ENCODE measurements at places on chromosomes 3 and 15. TPM values are rescaled to one million over a fixed set of nuclear protein-coding genes. Genes with fewer than 3 reads are reported as not detected.
A peak's percentile ranks its signal among the peaks of the same experiment; 100 is the strongest.

The PPP1R14D gene
- total RNA-seq, result not detected

The SH2D7 gene
- not detected for total RNA-seq

The PSMD6 gene
- 104 TPM for total RNA-seq

The ATP13A5 gene
- total RNA-seq, result not detected

The CHST2 gene
- 4.7 TPM for total RNA-seq

The OPA1 gene
- 92.6 TPM for total RNA-seq

The CD200 gene
- total RNA-seq, result 34.2 TPM

The GRAMD2A gene
- total RNA-seq, result not detected

The POPDC2 gene
- total RNA-seq, result 2.3 TPM

The WNT5A gene
- total RNA-seq, result not detected

The ANKRD34C gene
- total RNA-seq, result not detected

- H3K27ac ChIP-seq, result peak overlapping the region; percentile 5
- no peaks in the 10 kb centered on the region for H3K27me3 ChIP-seq
- H3K4me3 ChIP-seq, result no peak overlapping the region
- DNase-seq, result no peak
Observed at GRCh38 chr3:36895496-36896409, 49.1 kb downstream of the TRANK1 start.

- H3K4me3 ChIP-seq, result no peak overlapping the region
- no peaks in the 10 kb centered on the region for H3K4me1 ChIP-seq
- no peaks in the 10 kb centered on the region for H3K36me3 ChIP-seq
- no peak overlapping the region for H3K27ac ChIP-seq
- no peaks in the 10 kb centered on the region for H3K27me3 ChIP-seq
Observed at GRCh38 chr3:34683851-34684250, 885.4 kb downstream of the PDCD6IP start.

GRCh38 chr15:62241135-62241770 is 76.2 kb upstream of the C2CD4B start:
- no peaks in the 10 kb centered on the region for H3K36me3 ChIP-seq
- DNase-seq, result peak; percentile 15
- peaks cover 2% of the 10 kb centered on the region for H3K27me3 ChIP-seq
- H3K4me1 ChIP-seq, result no peaks in the 10 kb centered on the region
- no peak overlapping the region for H3K4me3 ChIP-seq

DNA sequence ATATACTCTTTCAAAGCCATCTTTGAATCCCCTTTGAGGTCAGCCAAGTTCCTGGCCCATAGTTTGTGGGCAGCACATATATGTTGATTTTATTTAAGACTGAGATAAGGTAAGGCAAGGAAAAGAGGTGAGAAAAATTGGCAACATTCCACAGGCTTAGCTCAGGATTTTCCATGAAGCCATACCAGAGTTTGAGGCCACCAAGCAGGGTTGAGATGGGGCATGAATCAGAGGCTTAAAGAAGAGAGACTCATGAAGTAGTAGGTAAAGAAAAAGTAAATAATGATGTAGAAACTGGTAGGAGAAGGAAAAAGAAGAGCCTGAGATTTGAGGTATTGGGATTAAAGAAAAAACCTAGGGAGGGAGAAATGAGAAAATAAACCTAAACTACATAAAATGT is 89.2 kb downstream of the MYO5A start:
- no peaks in the 10 kb centered on the region for H3K27me3 ChIP-seq
- DNase-seq, result no peak
- peaks cover 37% of the 10 kb centered on the region for H3K4me1 ChIP-seq

DNA sequence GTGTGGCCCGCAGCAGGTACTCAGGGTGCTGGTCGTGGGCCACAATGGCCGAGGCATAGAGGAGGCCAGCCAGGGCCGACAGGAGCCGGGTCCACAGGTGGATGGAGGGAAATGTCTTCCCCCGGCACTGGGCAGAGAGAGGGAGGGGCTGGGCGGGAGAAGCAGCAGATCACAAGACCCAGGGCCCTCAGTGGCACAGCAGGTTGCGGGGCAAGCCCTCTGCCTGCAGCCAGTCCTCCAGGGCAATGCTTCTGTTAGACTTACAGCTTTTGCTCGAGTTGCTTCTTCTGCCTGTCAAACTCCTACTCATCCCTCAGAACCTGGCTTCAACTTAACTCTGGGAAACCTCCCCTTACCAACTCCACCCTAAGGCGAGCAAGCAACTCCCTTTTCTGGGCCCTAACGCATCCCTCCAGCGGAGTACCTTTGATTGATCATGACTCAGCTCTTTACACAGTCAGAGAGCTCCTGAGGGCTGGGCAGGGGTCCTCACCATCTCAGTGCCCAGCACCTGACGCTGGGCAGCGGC is 16.0 kb downstream of the TMEM44 start:
- no peak overlapping the region for H3K27ac ChIP-seq
- H3K36me3 ChIP-seq, result peaks cover 2% of the 10 kb centered on the region
- H3K4me3 ChIP-seq, result no peak overlapping the region
- H3K27me3 ChIP-seq, result no peaks in the 10 kb centered on the region

DNA sequence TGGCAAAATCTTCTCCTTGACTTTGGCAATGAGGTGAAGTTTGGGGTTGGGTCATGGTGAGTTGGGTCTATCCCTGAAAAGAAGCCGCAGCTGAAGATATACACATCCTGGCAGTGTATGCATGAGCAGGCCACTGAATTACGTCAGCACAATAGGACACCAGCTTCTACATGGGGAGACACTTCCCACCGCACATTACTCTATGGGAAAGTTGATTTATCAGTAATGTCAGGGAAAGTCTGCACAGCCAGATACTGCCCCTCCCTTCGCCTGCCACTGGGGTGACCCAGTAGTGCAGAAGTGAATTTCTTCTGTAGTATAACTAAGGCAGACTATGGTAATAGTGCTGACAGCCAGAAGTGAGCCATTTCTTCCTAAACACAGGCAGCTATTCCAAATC is 245.0 kb downstream of the NTRK3 start:
- no peaks in the 10 kb centered on the region for H3K4me1 ChIP-seq
- H3K27ac ChIP-seq, result no peak overlapping the region
- H3K36me3 ChIP-seq, result no peaks in the 10 kb centered on the region
- H3K4me3 ChIP-seq, result no peak overlapping the region
- no peak for DNase-seq

DNA sequence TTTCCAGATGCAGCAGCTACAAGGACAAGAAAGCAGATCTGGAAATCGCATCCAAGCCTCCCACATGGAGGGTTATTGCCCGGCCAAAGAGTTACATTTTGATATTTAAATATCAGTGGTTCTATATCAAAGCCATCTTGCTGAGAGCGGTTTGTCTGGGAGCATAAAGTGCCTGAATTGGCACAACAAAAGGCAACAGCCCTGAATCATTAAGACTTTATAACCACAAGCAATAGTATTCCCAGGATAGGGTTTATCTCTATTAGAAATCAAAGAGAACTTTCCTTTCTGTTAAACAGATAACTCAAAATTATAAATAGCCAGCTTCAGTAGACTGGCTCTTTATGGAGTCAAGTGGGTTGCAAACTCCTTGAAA is 564.7 kb downstream of the ROBO1 start:
- DNase-seq, result no peak
- no peaks in the 10 kb centered on the region for H3K27me3 ChIP-seq

DNA sequence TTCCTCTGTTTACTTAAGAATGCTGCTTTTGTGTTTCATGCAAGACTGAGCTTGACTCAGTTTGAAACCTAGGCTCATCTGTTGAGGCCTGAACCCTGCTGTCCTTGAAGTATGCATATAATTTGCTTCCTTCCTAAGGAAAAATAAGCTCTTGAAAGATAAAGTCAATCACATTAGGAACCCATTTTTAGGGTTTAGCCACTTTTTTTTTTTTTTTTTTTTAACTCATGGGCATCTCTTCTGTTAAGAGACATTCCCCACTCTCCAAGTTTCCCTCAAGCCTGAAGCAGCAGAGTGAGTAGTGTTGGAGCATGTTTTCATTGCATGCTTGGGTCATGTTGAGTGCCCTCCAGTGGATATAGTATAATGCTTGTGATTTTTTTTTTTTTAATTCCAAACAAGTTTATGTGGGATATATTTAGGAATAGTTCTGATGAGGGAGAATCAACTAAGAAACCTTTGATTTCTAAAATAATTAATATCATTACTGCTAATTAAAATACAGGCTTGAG is 3.6 kb downstream of the CTNNB1 start:
- H3K27ac ChIP-seq, result no peak overlapping the region
- peaks cover 60% of the 10 kb centered on the region for H3K4me1 ChIP-seq
- H3K36me3 ChIP-seq, result peaks cover 10% of the 10 kb centered on the region
- H3K27me3 ChIP-seq, result peaks cover 2% of the 10 kb centered on the region

- H3K4me1 ChIP-seq, result no peaks in the 10 kb centered on the region
- no peak for DNase-seq
- no peak overlapping the region for H3K4me3 ChIP-seq
- H3K27me3 ChIP-seq, result no peaks in the 10 kb centered on the region
Observed at GRCh38 chr3:117567906-117568305, 858.3 kb downstream of the TUSC7 start.
